ENCODE measurements at places on chromosomes 7 and 10.
A peak's percentile ranks its signal among the peaks of the same experiment; 100 is the strongest.

GRCh38 chr10:30013757-30014156 lies 45.6 kb downstream of the JCAD start:
- no peaks in the 10 kb centered on the region for H3K36me3 ChIP-seq
- peak; percentile 58 for DNase-seq
- peaks cover 6% of the 10 kb centered on the region for H3K4me1 ChIP-seq

DNA sequence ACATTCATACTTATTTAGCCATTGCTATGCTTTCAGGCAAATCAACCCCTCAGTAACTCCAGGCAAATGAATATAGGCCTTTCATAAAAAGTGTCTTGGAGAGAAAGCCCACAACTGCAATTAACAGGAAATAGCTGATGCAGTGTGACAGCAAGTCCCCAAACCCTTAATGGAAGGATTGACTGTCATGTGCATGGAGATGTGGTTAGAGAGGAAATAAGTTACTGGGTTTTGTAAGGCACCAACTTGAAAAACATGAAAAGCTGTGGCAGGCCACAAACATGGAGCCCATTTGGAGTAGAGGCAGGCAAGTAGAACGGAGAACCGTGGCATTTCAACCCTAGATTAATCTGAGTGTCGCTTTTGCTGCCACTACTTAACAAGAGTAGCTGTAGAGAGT lies 549.4 kb upstream of the C7orf33 start:
- no peaks in the 10 kb centered on the region for H3K36me3 ChIP-seq
- H3K4me1 ChIP-seq = no peaks in the 10 kb centered on the region
- H3K27me3 ChIP-seq = no peaks in the 10 kb centered on the region
- H3K27ac ChIP-seq = no peak overlapping the region
- no peak overlapping the region for H3K4me3 ChIP-seq
- no peak for DNase-seq

DNA sequence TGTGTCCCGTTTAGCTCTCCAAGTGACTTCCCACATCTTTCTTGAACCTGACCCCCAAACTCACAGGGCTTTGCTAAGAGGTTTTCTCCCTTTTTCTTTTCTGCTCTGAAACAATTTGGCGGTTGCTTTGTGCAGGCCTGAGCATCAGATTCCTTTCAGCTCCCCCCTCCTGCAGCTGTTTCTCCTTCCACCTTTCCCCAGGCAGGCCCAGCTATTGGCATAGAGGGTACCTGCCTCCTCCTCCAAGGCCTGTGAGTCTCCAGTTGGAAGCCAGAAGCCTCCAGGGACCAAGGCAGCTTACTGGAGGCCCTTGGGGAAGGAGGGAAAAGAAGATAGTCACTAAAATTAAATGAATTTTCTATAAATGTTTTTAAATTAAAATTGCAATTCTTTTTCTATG lies 7.7 kb downstream of the VAX1 start:
- no peaks in the 10 kb centered on the region for H3K27me3 ChIP-seq
- H3K36me3 ChIP-seq = no peaks in the 10 kb centered on the region
- peaks cover 1% of the 10 kb centered on the region for H3K4me1 ChIP-seq
- no peak overlapping the region for H3K27ac ChIP-seq
- DNase-seq = no peak

DNA sequence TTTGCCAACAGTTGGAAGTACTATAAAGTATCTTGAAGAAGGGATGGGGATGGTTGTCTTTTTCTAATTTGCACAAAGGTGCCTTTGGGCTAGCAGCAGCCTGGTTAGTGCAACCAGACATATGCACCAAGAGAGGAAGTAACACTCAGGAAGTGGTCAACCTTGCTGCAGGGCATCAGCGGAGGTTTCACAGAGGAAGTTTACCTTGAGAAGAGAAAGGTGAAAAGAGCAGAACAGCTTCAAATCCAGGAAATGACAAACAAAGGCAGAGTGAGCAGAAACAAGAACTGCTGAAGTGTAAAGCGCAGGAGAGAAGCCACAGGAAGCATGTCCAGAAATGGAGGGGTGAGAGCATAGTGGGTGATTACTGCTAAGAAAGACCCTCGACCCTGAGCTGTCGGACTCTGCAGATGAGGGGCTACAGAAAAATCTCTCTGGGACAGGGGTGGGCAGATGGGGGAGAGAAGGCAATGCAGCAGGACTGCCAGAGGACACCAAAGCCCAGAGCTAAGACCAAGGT lies 66.9 kb downstream of the STK17A start:
- no peak overlapping the region for H3K4me3 ChIP-seq
- H3K4me1 ChIP-seq = peaks cover 41% of the 10 kb centered on the region
- no peaks in the 10 kb centered on the region for H3K27me3 ChIP-seq
- no peaks in the 10 kb centered on the region for H3K36me3 ChIP-seq

GRCh38 chr7:73354821-73355220 lies 26.9 kb downstream of the FKBP6 start:
- no peaks in the 10 kb centered on the region for H3K36me3 ChIP-seq
- no peak overlapping the region for H3K4me3 ChIP-seq
- no peaks in the 10 kb centered on the region for H3K27me3 ChIP-seq
- H3K4me1 ChIP-seq = peaks cover 3% of the 10 kb centered on the region

DNA sequence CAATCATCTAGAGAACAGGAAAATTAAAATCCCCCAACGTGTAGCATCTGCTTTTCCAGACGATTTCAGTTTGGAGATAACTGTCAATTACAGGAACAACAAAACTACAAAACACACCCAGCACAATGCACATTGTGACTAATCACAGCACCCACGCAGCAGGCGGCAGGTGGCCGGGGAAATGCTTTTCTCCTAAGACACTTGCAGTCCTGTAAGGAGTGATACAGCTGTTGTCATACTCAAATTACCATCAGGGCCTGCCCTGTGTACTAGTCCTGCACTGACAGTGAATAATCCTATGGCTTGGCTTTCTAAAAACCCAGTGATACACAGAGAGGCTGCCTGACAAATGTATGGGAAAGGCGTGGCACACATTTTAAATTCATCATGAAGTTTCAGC lies 37.8 kb downstream of the COBL start:
- H3K4me1 ChIP-seq = no peaks in the 10 kb centered on the region
- H3K27me3 ChIP-seq = no peaks in the 10 kb centered on the region

GRCh38 chr10:93461109-93461806 lies 20.9 kb downstream of the MYOF start:
- peaks cover 11% of the 10 kb centered on the region for H3K4me1 ChIP-seq
- no peak overlapping the region for H3K27ac ChIP-seq
- no peaks in the 10 kb centered on the region for H3K27me3 ChIP-seq
- no peaks in the 10 kb centered on the region for H3K36me3 ChIP-seq

DNA sequence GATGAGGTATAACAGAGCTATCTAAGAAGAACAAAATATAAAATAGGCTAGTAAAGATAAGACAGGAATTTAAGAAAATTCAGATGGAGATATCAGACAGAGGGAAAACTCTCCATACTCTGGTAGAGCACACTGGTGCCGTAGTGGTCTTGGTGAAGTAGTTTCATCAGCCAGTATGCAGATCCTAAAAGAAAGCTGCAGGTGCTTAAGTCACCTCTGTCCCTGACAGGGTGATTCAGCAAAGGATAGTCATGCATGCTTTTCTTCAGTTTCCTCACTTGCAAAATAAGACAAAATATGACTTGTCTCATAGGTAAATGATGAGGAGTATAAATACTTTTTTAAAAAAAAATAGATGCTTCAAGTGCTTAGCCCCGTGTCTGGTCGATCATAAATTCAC lies 794.9 kb downstream of the TNS3 start:
- H3K27ac ChIP-seq = no peak overlapping the region
- H3K4me1 ChIP-seq = no peaks in the 10 kb centered on the region
- H3K27me3 ChIP-seq = no peaks in the 10 kb centered on the region
- H3K36me3 ChIP-seq = no peaks in the 10 kb centered on the region

- no peaks in the 10 kb centered on the region for H3K36me3 ChIP-seq
- no peak for DNase-seq
- H3K4me1 ChIP-seq = no peaks in the 10 kb centered on the region
- no peak overlapping the region for H3K4me3 ChIP-seq
- no peak overlapping the region for H3K27ac ChIP-seq
- H3K27me3 ChIP-seq = no peaks in the 10 kb centered on the region
Observed at GRCh38 chr7:21029006-21029405, 242.3 kb upstream of the SP8 start.

- H3K27ac ChIP-seq = no peak overlapping the region
- no peaks in the 10 kb centered on the region for H3K4me1 ChIP-seq
- no peak overlapping the region for H3K4me3 ChIP-seq
- H3K36me3 ChIP-seq = no peaks in the 10 kb centered on the region
- H3K27me3 ChIP-seq = no peaks in the 10 kb centered on the region
Observed at GRCh38 chr10:3239066-3239919, 66.7 kb upstream of the PITRM1 start.

- H3K4me3 ChIP-seq = no peak overlapping the region
- H3K36me3 ChIP-seq = no peaks in the 10 kb centered on the region
- H3K27me3 ChIP-seq = no peaks in the 10 kb centered on the region
- no peak overlapping the region for H3K27ac ChIP-seq
- DNase-seq = no peak
Observed at GRCh38 chr7:6178298-6179029, 94.0 kb downstream of the CYTH3 start.

DNA sequence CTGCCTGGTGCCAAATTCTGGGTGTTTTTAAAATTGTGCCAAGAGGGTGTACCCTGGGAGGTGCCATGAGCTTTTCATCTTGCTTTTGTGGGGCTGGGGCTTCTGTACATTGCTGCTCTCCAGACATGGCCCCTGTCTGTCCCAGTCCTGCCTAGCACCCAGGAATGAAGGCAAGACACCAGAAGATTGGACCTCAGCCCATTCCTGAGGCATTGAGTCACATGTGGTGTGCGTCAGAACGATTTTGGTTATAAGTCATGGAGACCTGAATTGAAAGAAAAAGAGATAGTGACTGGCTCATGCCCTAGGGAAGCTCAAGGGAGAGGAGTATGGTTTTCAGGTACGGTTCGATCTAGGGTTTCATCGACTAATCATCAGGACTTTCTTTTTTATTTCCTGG lies 493.2 kb downstream of the TYW1 start:
- H3K27ac ChIP-seq = no peak overlapping the region
- H3K4me3 ChIP-seq = no peak overlapping the region
- H3K4me1 ChIP-seq = no peaks in the 10 kb centered on the region
- no peaks in the 10 kb centered on the region for H3K36me3 ChIP-seq
- no peaks in the 10 kb centered on the region for H3K27me3 ChIP-seq

DNA sequence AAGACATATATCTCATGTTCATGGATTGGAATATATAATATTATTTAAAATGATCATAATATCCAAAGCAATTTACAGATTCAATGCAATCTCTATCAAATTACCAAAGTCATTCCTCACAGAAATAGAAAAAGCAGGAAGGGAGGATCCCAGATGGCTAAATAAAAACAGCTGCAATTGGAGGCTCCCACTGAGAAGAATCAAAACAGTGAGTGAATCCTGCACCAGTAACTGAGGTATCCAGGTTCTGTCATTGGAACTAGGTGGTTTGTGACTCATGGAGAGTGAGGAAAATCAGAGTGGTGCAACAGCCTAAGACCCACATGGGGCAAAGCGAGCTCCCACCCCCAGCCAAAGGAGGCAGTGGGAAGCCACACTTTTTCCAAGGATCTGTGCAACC lies 128.4 kb downstream of the MTERF1 start:
- no peak overlapping the region for H3K4me3 ChIP-seq
- no peak for DNase-seq
- H3K4me1 ChIP-seq = no peaks in the 10 kb centered on the region
- H3K27me3 ChIP-seq = no peaks in the 10 kb centered on the region
- no peaks in the 10 kb centered on the region for H3K36me3 ChIP-seq

- no peak overlapping the region for H3K27ac ChIP-seq
- no peak for DNase-seq
- no peak overlapping the region for H3K4me3 ChIP-seq
- H3K36me3 ChIP-seq = no peaks in the 10 kb centered on the region
- H3K27me3 ChIP-seq = no peaks in the 10 kb centered on the region
Observed at GRCh38 chr7:27459731-27460053, 203.0 kb downstream of the HIBADH start.

- H3K4me3 ChIP-seq = no peak overlapping the region
- no peaks in the 10 kb centered on the region for H3K36me3 ChIP-seq
- no peaks in the 10 kb centered on the region for H3K27me3 ChIP-seq
- no peak overlapping the region for H3K27ac ChIP-seq
- H3K4me1 ChIP-seq = no peaks in the 10 kb centered on the region
Observed at GRCh38 chr7:111987115-111987826, 218.9 kb downstream of the DOCK4 start.

- H3K4me3 ChIP-seq = no peak overlapping the region
- no peaks in the 10 kb centered on the region for H3K27me3 ChIP-seq
- H3K36me3 ChIP-seq = no peaks in the 10 kb centered on the region
- H3K4me1 ChIP-seq = no peaks in the 10 kb centered on the region
Observed at GRCh38 chr10:97733256-97733655, 3.7 kb upstream of the ZFYVE27 start.

GRCh38 chr10:6757158-6757557 lies 177.1 kb upstream of the PRKCQ start:
- no peaks in the 10 kb centered on the region for H3K36me3 ChIP-seq
- H3K27me3 ChIP-seq = no peaks in the 10 kb centered on the region

- no peaks in the 10 kb centered on the region for H3K27me3 ChIP-seq
- H3K36me3 ChIP-seq = no peaks in the 10 kb centered on the region
- no peak for DNase-seq
- no peak overlapping the region for H3K4me3 ChIP-seq
- no peaks in the 10 kb centered on the region for H3K4me1 ChIP-seq
- H3K27ac ChIP-seq = no peak overlapping the region
Observed at GRCh38 chr10:19719284-19719683, 96.9 kb upstream of the PLXDC2 start.

DNA sequence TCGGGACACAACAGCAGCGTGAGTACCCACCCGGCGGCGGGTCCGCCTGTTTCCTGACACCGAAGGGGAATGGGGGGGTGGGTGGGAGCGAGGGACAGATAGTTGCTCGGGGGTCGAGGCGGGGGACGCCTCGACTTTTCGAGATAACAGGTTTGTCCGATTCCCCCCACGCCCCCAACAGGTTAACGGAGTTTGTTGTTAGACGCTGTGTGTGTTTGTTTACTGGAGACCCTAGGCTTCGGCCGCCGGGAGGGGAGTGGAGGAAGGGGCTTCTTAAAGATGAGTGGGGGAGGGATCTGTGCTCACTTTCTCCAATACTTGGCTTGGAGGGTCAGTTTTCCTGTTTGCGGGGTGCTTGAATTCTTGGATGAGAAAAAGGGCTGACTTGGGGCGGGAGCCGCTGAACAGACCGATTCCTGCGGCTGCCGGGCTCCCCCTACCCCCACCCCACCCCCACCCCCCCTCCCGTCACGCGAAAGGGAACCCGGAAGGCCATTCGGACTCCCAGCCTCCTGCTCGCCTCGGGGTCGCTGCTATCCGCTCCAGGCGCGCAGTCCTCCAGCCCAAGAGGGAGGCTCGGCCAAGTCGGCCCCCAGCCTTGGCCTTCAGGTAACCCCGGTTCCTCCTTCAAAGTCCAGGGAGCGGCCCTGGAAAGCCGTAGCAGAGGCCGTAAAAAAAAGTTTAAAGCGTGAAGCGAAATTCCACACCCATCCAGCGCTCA lies 1.0 kb downstream of the SORCS3 start:
- no peaks in the 10 kb centered on the region for H3K27me3 ChIP-seq
- no peaks in the 10 kb centered on the region for H3K36me3 ChIP-seq
- H3K27ac ChIP-seq = no peak overlapping the region

DNA sequence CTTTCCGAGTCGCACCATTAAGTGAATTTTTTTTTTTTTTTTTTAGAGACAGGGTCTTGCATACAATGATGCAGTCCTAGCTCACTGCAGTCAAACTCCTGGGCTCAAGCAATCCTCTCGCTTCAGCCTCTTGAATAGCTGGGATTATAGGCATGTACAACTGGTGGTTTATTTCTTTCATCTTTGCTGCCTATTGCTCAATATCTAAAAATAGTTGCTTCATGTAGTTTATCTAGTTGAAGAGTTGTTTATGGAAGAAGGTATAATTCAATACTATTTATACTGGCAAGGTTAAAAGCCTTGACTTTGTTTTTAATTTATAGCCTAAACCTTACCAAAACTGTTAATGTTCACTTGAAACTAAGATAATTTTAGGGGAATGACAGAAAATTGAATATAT lies 66.9 kb downstream of the SEMA3D start:
- DNase-seq = no peak
- H3K4me3 ChIP-seq = no peak overlapping the region
- no peaks in the 10 kb centered on the region for H3K27me3 ChIP-seq
- no peaks in the 10 kb centered on the region for H3K4me1 ChIP-seq

Data from ovary (tissue), 10 donors.